ENCODE measurements at places on chromosomes 2 and 18.
A peak's percentile ranks its signal among the peaks of the same experiment; 100 is the strongest.

DNA sequence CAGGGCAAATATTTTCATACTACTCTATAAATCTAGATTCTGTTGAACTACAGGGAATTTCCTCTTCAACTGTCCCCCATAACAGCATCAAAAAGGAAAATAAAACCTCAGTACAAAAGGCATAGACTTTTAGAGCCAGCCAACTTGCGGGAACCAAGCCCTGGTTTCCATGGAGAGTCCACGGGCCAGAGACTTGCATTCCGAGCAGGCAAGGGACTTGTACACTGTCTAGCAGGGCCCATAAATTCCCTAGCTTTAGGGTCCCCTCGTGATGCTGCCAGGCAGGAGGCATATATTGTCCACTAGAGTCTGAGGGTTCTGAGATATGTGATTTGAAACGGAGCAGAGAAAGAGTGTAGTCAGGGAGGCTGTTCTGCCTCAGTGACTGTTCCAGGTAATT lies 153.1 kb upstream of the SLC14A2 start:
- no peak for DNase-seq

DNA sequence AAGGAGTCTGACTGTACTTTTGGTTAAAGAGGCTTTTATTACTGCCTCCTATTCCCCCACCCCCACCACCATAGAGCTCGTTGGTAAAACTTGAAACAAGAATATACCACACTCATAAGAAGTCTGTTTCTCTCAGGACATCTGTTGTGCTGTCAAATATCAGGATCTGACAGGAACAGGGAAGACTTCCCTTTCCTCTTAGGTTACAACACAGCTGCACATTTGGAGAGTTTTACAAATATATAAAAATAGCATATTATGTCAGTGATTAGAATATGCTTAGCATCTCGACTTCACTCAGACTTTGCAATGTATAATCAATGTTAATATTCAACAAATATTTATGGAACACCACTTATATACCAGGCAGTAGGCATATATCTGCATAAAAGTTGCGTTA lies 439.6 kb upstream of the REG3G start:
- DNase-seq: no peak

DNA sequence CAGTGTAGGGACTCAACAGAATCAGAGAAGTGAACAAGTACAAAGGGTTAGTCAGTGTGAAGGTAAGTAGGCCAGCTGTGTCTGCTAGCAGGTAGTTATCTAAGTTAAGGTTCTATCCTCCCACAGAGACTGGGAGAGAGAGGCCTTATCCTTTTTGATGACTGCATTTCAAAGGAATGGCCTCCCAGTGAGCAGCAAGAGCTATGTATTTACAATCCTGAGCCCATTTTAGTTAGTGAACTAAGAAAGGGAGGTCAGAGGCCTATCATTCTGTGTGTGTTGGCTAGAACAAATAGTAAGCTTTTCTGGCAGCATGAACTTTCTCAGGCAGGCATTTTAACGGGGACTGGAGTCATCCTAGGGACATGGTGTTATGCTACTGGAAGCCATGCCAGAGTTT lies 182.9 kb downstream of the VWC2L start:
- DNase-seq: no peak

DNA sequence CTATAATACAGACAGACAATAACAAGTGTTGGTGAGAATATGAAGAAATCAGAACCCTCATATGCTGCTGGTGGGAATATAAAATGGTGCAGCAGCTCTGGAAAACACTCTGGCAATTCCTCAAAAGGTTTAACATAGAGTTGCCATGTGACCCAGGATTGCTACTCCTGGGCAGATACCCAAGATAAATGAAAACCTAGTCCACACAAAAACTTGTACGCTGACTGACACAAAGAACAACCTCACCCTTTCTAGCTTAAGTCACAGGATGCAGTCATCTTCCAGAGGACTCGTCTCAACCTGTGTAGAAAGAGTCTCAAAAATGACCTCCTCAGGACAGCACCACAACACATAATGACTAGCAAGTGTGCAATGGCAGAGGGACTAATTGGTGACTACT lies 71.6 kb upstream of the ACAA2 start:
- no peak for DNase-seq

DNA sequence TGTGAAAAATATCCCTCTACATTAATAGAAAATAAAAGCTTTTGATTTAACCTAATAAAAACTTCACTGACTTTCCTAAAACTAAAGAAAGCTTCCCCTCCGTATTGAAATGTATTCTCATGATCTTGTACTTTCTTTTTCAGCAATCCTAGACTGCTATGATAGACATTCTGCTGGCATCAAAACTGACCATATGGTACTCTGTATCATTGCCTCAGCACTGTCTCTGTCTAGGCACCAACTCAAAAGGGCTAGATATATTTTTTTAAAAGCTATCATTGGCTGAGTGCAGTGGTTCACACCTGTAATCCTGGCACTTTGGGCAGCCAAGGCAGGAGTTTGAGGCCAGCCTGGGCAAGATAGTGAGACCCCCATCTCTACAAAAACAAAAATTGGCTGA lies 32.9 kb downstream of the CDKL4 start:
- no peak for DNase-seq

DNA sequence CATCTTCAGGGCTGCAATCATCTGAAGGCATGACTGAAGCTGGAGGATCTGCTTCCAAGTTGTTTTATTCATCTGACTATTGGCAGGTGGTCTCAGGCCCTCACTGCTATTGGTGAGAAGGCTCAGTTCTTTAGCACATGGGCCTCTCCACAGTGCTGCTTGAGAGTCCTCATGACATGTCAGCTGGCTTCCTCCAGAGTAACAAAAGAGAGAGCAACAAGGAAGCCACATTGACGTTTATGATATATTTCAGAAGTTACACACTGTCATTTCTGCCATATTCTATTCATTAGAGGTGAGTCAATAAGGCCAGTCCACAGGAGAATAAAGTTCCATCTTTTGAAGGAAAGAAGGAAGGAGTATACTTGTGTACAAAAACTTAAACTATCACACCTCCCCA lies 7.9 kb upstream of the SIGLEC15 start:
- no peak for DNase-seq

DNA sequence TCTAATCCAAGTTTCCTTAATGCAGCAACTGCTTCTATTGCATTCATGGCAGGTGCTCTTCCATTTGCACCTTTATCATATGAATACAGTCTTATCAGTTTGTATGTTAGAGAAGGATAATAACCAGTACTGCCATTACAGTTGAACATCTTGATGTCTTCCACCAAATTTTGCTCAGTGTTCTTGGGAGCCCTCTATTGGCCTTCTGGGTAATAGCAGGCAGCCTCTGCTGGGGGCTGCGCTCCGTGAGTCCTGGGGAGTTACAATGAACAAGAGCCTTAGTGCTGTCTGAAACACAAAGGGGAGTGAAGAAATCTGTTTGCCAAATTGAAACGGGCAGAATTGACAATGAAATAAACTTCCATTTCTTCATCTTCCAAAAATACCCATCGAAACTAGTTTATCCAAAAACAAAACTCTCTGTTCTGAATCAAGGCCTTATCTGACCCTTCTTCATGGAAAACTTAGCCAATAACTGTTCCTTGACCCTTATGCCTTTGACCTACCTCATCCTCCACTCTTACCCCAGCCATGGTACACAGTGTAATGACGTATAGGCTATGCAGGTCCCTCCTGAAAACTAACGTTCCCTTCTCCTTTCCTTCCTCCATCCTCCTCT lies 79.9 kb downstream of the ALK start:
- DNase-seq: peak; percentile 12

GRCh38 chr2:217797165-217797564 lies 205.6 kb downstream of the TNS1 start:
- no peak for DNase-seq

DNA sequence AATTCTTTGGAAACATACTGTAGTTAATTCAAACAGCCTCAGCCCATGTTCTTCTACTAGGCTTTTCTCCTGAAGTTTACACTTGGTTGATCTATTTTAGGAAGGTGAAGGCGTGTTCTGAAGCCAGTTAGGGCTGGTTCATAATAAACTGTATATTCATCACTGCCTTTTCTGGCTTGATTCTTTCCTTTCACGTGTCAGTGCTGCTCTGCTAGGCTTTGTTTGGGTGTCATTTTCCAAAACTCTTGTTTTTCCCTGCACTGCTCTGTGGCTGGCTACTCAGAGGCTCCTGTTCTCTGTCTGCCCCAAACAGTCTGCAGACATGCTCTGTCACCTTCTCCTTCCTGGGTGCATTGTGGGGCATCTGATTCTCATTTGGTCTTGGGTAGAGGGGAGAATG lies 136.1 kb downstream of the PARD3B start:
- DNase-seq: no peak

GRCh38 chr2:229173825-229174359 lies 97.2 kb downstream of the PID1 start:
- no peak for DNase-seq

GRCh38 chr2:43217228-43218154 lies 8.9 kb downstream of the ZFP36L2 start:
- no peak for DNase-seq

DNA sequence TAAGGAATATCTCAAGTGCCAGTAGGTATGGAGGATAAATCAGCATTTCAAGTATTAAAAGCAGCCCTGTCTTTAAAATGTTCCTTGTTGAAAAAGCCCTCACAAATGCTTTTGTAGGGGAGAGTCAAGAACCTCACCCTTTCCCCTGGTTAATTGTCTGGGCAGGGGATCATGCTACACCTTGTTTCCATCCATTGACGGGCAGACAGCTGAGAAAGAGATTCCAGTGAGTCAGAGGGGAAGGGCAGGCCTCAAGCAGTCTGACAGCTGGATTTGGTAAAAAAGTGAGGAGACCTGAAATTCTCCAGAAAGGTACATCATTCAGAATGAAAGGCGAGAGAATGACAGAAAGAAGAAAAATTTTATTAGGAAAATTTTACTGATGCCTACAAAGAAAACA lies 203.2 kb upstream of the CYP26B1 start:
- DNase-seq: no peak

DNA sequence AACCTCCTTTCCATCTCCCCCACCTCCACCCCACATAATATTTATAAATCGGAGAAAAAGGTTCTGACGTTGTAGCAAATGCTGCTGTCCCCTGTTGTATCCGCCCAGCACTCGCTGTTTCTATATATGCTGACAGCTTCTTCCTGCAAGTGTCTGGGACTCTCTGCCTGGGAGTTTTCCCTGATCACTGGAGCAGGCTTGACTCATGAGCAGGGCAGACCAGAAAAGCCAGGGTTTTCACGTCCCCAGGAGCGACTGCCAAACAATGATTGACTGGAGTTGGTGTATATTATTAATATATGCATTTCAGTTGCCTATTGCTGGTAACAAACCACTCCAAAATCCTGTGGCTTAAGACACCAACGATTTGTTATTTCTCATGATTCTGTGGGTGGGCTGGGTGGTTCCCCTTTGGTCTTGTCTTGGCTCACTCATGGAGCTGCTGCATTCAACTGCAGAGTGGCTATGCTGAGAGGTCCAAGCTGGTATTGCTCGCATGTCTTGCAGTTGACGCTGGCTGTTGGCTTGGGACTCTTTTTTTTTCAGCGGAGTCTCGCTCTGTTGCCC lies 21.2 kb upstream of the ASXL2 start:
- DNase-seq: no peak

DNA sequence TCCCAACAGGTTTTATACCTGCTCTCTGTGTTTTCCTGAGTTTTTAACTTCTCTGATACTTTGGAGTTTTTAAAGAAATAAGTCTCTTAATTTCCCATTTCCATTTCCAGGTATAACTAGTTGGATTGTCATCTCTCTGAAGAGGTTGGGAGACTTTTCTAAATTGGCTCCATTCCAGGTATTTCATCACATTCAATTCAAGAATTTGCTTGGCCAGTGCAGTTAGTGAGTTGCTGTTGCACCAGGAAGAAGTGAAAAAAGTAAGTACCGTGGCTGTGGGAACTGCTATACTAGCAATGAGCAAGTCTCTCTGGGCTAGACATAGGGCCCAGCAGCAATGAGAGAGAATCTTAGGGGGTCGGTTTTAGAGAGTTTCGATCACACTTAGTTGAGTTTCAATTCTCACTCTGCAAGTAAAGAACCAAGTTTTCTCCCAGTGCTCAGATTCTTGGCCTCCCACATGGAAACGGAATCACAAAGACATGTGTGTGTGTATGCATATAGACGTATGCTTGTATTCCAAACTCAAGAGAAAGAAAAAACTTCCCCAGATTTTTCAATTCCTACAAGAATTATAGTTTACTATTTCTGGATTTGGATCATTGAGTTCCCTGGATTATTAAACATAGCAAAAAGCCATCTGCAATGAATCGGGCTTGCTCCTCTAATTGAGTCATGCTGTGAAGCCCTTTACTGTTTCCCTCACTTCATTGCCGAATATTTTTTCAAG lies 894.4 kb downstream of the BCL11A start:
- DNase-seq: no peak
